A549 treated with dexamethasone at 1 μM for 4 hours (cell line): ENCODE measurements at places on chromosomes 13 and 19. TPM values are rescaled to one million over a fixed set of nuclear protein-coding genes. Genes with fewer than 3 reads are reported as not detected.

Gene OCEL1
- 9.7 to 13.9 TPM (median 12.9 TPM) in 5 replicates for total RNA-seq

Gene GRIN2D
- 5.0 to 9.7 TPM (median 8.6 TPM) in 5 replicates for total RNA-seq

Gene IGFL2
- total RNA-seq, result 0.31 to 1.3 TPM (median 0.65 TPM) in 5 replicates

Gene IZUMO4
- total RNA-seq, result 0.30 to 0.73 TPM (median 0.47 TPM) in 5 replicates

Gene FDX2
- total RNA-seq, result 23.4 to 36.5 TPM (median 29.9 TPM) in 5 replicates

Gene SAFB2
- 23.3 to 45.0 TPM (median 37.3 TPM) in 5 replicates for total RNA-seq
